ENCODE measurements at places on chromosomes 16 and 17.

DNA sequence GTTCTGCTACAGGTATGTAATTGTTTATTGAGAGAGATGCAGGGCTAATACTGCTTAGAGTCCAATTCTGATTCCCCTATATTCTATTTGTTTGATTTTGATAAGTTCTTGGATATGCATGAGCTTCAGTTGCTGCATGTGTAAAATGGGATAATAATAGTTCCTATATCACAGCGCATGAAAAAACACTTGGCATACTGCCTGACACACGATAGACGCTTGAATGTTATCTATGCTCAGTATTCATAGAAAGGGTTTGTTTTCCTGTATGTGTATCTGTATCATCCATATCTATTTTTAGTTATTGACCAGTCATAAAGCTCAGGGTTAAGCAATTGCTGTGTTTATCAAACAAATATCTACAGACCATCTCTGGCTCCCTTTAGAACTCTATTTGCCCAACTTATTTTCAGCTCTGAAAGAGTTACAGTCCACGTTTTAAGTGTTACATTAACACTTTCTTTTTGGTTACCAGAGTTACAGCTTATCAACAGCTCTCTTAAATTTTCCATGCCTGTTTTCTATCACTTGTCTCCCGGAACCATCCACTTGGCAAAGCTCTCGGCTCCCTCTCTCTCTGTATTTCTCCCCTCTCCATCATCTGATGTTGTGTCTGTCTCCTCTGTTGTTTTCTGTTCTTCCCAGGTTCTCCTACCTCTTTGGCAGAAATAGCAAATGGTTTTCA lies 334.8 kb downstream of the CBLN1 start:
- no peak for DNase-seq

DNA sequence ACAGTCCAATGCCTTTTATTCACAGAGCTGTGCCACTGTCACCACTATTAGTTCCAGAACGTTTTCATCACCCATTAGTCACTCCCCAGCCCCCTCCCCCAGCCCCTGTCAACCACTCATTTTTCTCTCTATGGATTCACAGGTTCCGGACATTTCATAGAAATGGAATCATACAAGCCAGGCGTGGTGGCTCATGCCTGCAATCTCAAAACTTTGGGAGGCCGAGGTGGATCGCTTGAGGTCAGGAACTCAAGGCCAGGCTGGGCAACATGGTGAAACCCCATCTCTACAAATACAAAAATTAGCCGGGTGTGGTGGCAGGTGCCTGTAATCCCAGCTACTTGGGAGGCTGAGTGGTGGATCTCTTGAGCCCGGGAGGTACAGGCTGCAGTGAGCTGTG lies 759 bp upstream of the PAM16 start:
- DNase-seq = no peak

DNA sequence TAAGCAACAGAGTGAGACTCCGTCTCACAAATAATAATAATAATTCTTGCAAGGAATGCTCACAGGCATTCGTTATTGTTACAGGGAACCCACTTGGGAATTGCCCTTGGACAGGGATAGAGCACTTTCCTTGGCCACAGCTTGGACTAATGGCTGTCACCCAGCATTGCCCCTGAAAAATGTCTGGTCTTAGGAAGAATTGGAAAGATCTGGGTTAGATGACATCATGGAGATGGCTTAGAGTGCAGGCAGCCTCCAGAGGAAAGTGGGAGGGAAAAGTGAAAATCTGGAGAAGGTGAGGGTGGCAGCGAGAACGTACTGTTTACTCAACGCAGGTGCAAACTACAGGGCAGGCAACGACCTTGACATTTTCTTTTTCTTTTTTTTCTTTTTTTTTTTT lies 59.3 kb upstream of the MRTFB start:
- no peak for DNase-seq

DNA sequence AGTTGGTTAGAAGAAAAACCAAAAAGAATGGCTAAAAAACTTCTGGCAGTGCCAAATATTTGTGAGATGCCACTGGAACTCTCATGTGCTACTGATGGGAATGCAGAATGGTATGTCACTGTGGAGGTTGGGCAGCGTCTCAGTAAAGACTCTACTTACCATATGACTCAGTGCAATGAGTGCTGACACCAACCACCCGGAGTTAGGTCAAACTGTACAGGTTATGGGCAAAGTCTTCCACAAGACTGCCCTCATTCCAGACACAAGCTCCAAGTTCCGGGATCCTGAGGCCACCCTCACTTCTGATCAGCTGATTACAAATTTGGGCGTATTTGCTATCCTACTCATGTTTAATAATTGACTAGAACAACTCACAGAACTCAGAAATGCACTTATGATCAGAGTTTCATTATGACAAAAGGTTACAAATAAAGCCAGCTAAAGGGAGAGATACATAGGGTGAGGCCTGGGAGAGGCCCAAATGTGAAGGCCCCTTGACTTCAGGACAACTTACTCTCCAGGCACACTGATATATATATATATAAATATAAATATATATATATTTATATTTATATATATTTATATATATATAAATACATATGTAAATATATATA lies 114.9 kb downstream of the TRIM37 start:
- DNase-seq = no peak

GRCh38 chr17:17750881-17751280 lies 69.6 kb downstream of the RAI1 start:
- DNase-seq = no peak

DNA sequence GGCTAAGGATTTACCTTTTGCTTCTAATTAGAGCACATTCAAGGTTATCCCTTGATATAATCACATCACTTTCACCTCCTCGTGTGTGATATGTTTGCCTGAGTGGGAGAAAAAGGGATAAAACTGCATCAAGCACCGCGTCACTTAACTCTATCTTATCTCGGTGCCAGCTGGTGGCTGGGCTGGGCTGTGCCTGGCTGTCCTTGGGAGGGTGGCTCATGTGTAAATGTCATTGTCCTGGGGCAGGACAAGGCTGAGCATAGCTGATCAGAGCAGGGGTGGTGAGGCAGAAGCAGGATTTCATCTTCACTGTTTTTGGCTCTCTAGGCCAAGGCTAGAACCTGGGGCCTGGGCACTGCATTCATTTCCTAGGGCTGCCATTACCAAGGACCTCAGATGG lies 105.3 kb downstream of the RAP1GAP2 start:
- no peak for DNase-seq

GRCh38 chr16:8863594-8864424 lies 5.0 kb downstream of the CARHSP1 start:
- no peak for DNase-seq

DNA sequence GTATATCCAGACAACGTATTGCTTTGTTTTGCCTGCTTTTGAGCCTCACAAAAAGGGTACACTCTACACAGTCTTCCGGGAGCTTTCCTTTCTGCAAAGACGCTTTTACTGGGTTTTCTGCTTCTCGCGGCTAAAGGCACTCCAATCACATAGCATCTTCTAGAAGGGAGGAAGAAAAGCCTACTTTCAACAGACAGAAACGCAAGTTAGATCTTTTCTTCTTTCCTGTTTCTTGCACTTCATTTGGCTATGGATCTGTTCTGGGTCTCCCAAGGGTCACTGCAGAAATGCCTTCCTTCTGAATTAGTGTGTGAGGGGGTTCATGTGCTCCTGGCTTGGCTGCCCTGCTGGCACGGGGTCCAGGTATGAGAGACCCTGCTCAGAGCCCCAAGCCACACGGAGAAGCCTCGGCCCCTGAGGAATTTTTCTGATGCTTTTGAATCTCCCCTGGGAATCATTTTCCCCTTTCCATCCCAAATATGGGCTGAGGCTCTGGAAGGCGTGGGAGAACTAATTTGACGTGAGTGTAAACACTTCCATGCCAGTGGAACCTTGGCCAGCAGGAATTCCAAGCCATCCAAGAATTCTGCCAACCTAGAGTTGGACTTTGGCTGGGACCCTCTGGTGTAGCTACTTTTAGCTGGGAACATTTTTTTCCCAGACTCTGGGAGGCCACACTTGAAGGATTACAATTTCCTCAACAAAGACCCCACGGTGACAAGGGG lies 49.6 kb upstream of the NKD1 start:
- no peak for DNase-seq

DNA sequence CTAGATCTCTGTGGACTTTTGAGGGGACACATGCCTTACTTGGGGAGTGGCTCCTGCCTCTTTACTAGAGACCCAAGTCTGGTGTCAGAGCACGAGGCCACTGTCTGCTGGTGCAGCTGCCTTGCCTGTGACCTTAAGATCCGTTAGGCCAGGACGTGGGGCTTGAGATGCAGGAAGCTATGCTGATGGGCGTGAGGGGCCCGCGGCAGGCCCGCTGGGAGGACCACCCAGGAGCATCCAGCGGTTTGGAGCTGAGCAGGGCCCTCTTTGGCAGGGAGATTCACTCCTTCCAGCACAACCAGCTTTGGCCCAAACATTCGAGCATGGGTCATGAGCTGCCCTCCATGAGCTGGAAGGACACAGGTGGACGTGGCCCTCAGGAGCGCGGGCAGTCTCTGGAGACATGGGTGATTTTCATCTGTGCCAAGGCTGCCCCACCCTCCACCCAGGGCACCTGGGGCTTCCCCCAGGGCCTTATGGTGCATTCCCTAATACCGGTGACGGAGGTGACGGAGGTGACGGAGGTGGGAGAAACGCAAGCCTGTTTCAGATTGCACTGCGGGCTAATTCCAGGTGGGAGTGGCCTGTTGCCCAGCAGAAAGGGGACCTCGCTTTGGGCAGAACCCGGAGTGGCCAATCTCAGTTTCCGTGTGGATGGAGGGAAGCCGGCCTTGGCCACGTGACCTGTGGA lies 12.7 kb downstream of the LGALS3BP start:
- no peak for DNase-seq

GRCh38 chr16:81703177-81704155 lies 75.6 kb upstream of the PLCG2 start:
- no peak for DNase-seq

DNA sequence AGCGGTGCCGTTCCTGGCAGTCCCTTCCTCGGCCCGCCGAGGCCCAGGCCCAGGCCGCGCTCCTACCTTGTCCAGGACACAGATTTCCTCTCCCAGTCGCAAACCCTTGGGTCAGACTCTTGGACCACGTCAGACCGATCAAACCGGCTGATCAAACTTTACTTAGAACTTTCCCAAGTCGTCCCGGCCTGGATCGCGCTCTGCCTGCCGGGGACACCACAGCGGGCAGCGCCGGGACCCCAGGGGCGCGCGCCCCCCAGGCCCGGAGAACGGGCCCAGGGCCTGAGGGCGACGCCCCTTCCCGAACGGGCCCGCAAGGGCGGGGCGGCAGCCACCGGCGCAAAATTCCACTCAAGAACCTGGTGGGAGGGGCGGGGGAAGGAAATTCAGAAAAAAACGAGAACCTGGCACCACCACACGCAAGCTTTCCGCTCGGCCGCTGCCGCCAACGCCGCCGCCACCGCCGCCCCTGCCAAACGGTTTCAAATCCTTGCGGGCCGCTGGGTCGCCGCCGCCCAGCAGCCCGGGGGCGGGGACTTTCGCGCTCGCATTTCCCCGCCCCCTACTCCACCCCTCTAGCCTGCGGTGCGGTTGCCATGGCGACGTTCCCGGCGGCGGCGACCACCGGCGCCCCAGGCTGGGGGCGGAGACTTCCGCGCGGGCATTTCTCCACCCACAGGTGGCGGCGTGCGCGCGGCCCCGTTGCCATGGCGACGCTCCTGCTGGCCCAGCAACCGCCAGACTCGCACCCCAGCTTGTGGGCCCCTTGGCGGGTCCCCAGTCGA lies at the start of gene CEP112:
CEP112 (minus strand) TSS at position 541 of the 785 bp plus-strand sequence.
- peak; percentile 52 for DNase-seq

DNA sequence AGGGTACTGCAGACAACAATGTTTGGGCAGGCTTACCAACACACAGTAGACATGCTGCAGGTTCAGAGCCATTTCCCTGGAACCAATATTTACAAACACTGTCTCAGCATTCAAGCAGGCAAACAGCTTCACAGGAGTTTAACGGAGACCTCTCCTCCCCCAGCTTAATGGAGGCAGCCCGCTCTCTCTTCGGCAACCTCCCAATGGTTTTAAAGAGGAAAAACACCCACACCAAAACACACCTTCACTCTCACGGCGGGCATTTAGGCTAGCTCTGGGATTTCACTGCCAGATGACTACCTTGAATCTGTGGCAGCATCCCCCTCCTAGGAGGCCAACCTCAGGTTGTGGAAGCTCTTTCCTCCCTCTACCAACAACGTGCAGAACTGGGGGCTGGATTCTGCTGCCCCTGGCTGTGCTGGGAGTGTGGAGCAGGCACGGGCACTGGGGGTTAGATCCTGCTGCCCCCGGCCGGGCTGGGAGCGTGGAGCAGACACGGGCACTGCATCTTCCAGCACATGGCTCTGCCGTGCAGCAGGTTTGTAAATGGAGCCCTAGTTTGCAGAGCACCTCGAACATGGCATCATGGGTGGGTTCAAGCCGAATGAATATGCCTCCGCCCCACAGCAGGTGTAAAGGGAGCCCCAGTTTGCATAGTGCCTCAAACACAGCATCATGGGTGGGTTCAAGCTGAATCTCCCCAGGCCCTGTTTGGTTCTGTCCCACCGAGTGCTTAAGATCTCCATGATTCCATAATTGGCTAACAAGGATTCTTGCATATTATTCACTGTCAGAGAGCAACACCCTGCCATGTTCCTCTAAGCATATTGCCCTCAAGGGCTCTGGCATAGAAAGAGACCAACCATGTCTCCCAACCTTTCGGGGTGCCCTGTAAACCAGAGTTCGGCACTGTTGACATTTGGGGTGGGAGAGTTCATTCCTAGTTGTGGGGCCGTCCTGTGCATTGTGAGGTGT lies 86.4 kb downstream of the RBFOX3 start:
- no peak for DNase-seq

DNA sequence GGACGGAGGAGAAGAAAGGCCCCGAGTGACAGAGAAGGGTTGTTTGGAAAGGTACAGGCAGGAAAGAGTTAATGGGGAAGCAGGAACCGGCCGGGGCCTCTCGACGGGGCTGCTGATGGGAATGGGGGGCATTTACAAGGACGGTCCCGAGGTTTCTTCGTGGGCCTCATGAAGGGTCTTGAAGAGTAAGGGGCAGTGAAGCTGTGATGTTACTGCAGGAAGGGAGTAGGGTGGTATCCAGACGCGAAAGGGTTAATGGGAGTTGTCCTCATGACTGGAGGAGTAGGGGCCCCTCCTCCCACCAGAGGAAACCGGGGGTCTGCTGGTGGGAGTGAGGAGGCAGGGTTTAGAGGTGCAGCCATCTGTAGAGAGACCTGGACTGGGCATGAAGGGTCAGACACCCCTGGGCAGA lies 481 bp downstream of the PDK2 start:
- no peak for DNase-seq

- no peak for DNase-seq
Measured at GRCh38 chr17:6286233-6286632, 148.7 kb downstream of the AIPL1 start.

DNA sequence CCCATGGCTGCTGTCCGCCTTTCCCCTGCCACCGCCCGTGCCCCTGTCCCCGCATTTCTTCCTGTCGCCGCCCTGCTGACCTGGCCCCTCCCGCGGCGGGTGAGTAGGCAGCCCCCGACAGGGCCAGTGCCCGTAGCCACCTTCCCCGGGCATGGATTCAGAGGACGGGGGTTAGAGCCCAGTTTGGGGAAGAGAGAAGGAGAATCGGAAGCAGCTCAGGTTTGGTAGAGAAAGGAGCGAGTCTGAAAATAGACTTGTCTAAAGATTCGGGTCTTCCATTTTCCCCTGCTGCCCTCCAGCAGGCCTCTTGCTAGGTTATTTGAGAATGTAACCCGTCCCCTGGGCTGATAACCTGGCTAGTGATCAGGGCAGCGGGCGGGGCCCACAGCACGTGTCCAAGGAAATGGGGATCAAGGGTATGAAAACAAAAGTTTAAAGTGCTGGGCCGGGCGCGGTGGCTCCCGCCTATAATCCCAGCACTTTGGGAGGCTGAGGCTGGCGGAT lies 7.9 kb upstream of the CLDN9 start:
- no peak for DNase-seq

GRCh38 chr16:70660672-70661350 lies 14.5 kb downstream of the IL34 start:
- DNase-seq = no peak
